ENCODE measurements at places on chromosomes 1 and 21. TPM values are rescaled to one million over a fixed set of nuclear protein-coding genes. Genes with fewer than 3 reads are reported as not detected.
A peak's percentile ranks its signal among the peaks of the same experiment; 100 is the strongest.

USH2A gene
- 3.1 TPM for total RNA-seq

SLC35F3 gene
- 15.8 TPM for total RNA-seq

MED8 gene
- 16.1 TPM for total RNA-seq

ANGPTL1 gene
- total RNA-seq: not detected

OR2M3 gene
- not detected for total RNA-seq

MTMR11 gene
- total RNA-seq: 5.3 TPM

GRCh38 chr1:157992833-157993146 is 655 bp upstream of the KIRREL1 start:
- no peak for DNase-seq
- H3K36me3 ChIP-seq: peaks cover 3% of the 10 kb centered on the region

DNA sequence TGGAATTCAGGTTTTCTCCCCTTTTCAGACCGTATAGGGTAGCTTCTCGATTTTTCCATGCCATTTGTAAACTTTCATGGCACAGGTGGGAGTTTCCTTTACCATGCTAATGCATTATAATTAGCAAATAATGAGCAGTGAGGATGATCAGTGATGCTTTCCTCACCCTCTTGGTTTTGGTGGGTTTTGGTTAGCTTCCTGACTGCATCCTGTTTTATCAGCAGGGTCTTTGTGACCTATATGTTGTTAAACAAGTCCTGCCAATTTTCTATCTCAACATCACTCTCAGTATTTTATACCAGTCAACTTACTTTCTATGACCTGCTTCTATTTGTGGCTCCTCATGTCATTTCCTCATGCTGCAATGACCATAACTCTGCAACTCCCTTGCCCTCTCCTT is 1345.1 kb downstream of the NCAM2 start:
- no peak overlapping the region for H3K4me3 ChIP-seq
- no peaks in the 10 kb centered on the region for H3K36me3 ChIP-seq
- H3K27ac ChIP-seq: no peak overlapping the region
- H3K4me1 ChIP-seq: no peaks in the 10 kb centered on the region
- DNase-seq: no peak

DNA sequence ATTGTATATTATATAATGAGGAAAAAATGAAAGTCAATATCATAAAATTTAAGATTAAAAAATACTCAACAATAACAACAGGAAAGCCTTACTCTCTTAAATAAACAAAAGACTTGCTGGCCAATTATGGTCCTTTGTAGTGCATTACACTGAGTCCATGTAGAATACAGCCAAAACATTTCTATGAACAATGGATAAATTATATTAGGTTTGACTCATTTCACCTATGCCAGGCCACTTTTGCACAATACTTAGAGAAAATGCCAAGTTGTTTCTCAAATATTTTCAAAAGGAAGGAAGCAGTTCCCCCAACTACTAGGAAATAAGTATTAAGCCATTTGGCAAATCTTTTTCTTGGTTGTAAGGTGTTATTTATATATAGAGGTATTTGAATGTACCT is 19.8 kb upstream of the UCK2 start:
- H3K4me1 ChIP-seq: no peaks in the 10 kb centered on the region
- H3K27ac ChIP-seq: no peak overlapping the region
- no peak overlapping the region for H3K4me3 ChIP-seq
- H3K27me3 ChIP-seq: no peaks in the 10 kb centered on the region
- H3K36me3 ChIP-seq: no peaks in the 10 kb centered on the region

DNA sequence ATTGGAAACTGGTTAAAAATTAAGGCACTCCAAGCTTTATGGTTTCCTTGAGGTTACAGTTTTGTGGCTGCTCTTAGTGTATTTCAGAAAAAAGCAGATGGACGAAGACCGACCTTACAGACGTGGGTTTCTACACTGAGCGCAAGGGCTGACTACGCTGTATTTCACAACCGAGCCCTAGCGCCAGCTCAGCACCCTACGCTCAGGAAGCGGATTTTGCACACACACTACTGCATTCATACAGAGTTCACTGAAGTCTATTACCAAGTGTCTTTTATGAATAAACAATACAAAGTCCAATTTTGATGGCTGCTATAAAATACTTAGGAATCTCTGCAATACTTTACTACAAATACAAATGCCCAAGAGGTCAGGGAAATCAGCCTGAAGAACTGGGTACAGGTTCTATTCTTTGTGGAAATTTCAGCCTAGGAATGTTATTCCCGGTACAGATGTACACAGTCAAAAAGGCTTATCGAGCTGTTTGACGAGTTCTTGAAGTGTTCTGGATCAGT is 23.8 kb downstream of the PTTG1IP start:
- DNase-seq: no peak
- H3K36me3 ChIP-seq: peaks cover 48% of the 10 kb centered on the region
- H3K27me3 ChIP-seq: no peaks in the 10 kb centered on the region
- H3K27ac ChIP-seq: no peak overlapping the region
- no peak overlapping the region for H3K4me3 ChIP-seq

DNA sequence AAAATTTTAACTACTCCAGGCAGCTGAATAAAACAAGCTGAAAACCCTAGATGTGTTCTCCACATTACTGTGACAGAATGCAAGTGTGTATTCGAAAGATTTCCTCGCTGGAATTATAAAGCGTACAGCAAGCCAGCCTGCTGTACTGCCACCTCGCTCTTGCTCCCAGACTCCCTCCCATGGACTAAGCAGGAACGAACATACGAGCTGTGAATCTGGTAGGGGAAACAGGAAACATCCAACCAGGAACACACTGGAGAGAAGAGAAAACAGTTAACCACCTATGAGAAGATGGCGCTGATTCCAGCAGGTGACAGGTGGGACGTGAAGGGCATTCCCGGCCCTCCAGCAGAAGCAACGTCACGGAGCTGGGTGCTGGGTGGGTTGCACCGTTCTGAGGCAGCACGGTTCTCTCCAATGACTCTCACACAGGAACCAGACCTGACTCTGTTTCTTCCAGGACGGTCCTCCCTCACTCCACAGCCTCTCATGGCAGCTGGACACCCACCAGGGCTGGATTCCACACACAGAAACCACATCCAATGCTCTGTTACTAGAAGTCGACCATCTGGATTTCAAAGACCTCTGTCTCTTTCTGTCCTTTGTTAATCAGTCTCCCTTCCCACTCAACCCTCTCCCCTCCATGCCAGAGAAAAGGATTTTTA is 219.2 kb downstream of the RERE start:
- H3K4me3 ChIP-seq: no peak overlapping the region
- peak overlapping the region; percentile 32 for H3K27ac ChIP-seq
- DNase-seq: no peak
- peaks cover 50% of the 10 kb centered on the region for H3K36me3 ChIP-seq

GRCh38 chr1:238606896-238607295 is 716.2 kb upstream of the ZP4 start:
- H3K36me3 ChIP-seq: no peaks in the 10 kb centered on the region
- no peaks in the 10 kb centered on the region for H3K27me3 ChIP-seq
- no peak for DNase-seq
- H3K4me3 ChIP-seq: no peak overlapping the region
- H3K4me1 ChIP-seq: no peaks in the 10 kb centered on the region

- no peak for DNase-seq
- H3K4me3 ChIP-seq: no peak overlapping the region
- no peak overlapping the region for H3K27ac ChIP-seq
- no peaks in the 10 kb centered on the region for H3K27me3 ChIP-seq
Measured at GRCh38 chr1:61449410-61449809, 275.5 kb downstream of the TM2D1 start.

DNA sequence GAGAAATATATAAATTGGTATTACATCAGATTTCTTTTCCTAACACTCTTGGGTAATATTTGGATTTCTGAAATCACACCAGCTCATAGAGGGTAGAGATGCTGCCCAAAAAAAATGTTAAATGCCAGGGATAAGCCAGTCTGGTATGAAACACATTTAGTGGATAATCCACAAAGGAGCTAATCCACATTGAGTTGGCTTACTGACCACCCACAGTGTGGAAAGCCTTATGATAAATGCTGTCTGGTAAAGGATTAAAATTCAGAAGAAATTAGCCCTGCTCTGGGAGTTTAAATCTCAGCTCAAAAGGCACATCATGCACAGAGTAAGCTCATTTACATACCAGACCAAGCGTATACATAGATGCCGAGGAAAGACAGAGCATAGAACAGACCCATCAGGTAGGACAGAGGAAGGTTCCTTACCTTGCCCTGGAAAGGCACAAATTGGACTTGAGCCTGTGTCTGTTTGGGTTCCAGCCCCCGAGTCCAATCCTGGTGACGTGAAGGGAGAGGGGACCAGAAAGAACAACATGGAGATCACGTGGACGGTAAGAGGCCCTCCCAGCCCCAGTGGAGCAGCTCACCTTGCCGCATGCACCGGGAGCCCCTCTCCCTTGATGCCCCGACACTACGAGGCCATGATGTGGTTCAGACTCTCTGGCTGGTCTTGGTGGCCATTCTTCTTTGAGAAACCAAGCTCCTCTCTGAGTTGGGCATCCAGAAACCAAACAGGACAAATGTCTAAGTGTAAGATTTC is 62.9 kb upstream of the CNTN2 start:
- no peak overlapping the region for H3K4me3 ChIP-seq
- H3K27ac ChIP-seq: no peak overlapping the region
- H3K4me1 ChIP-seq: peaks cover 3% of the 10 kb centered on the region
- peaks cover 69% of the 10 kb centered on the region for H3K36me3 ChIP-seq
- no peak for DNase-seq

- H3K27ac ChIP-seq: no peak overlapping the region
- no peak for DNase-seq
- no peaks in the 10 kb centered on the region for H3K4me1 ChIP-seq
- H3K27me3 ChIP-seq: no peaks in the 10 kb centered on the region
- H3K4me3 ChIP-seq: no peak overlapping the region
Measured at GRCh38 chr1:116721039-116721405, 33.2 kb upstream of the CD2 start.

- no peaks in the 10 kb centered on the region for H3K27me3 ChIP-seq
- H3K4me3 ChIP-seq: no peak overlapping the region
- H3K36me3 ChIP-seq: no peaks in the 10 kb centered on the region
- H3K4me1 ChIP-seq: no peaks in the 10 kb centered on the region
- DNase-seq: no peak
- H3K27ac ChIP-seq: no peak overlapping the region
Measured at GRCh38 chr1:22582661-22583635, 19.7 kb downstream of the EPHA8 start.

GRCh38 chr1:157233131-157233530 is 94.9 kb upstream of the ETV3 start:
- H3K4me1 ChIP-seq: peaks cover 17% of the 10 kb centered on the region
- H3K4me3 ChIP-seq: no peak overlapping the region
- H3K36me3 ChIP-seq: no peaks in the 10 kb centered on the region
- H3K27ac ChIP-seq: no peak overlapping the region

GRCh38 chr1:207654320-207654719 is 9.4 kb downstream of the CR1L start:
- H3K27ac ChIP-seq: no peak overlapping the region
- H3K4me3 ChIP-seq: no peak overlapping the region
- H3K27me3 ChIP-seq: no peaks in the 10 kb centered on the region
- no peak for DNase-seq

DNA sequence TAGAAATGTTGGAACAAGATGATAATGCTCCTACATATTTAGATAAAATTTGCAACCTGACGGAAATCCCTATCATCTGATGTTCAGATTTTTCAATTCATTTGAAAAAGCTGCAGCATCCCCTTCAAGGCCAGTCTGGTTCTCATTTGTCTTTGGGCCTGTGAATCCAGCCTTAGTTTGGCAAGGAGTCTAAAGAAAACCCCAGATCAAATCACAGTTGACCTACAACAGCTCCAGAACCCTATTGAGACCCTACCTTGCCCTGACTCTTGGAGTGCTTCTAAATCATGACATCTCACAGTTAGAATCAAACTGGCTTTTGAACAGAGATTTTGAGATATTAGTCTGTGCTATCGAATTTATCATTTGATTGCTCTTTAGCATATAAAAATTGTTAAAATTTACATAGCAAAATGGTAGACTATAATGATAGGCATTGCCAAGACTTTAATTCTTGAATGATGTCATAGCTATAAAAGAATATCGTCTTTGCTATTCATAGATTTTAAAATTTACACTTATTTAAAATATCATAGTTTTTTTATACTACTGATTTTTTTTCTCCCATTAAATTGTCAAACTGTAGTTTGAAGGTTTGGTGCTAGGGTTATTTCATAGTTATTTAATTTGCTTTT is 2.2 kb downstream of the PPP2R5A start:
- DNase-seq: no peak
- no peaks in the 10 kb centered on the region for H3K27me3 ChIP-seq
- H3K27ac ChIP-seq: no peak overlapping the region
- H3K4me3 ChIP-seq: peak overlapping the region; percentile 90
- peaks cover 4% of the 10 kb centered on the region for H3K36me3 ChIP-seq

GRCh38 chr1:219506473-219506899 is 106.4 kb downstream of the ZC3H11B start:
- no peak overlapping the region for H3K27ac ChIP-seq
- no peak for DNase-seq
- H3K4me3 ChIP-seq: no peak overlapping the region
- no peaks in the 10 kb centered on the region for H3K27me3 ChIP-seq
- no peaks in the 10 kb centered on the region for H3K36me3 ChIP-seq

DNA sequence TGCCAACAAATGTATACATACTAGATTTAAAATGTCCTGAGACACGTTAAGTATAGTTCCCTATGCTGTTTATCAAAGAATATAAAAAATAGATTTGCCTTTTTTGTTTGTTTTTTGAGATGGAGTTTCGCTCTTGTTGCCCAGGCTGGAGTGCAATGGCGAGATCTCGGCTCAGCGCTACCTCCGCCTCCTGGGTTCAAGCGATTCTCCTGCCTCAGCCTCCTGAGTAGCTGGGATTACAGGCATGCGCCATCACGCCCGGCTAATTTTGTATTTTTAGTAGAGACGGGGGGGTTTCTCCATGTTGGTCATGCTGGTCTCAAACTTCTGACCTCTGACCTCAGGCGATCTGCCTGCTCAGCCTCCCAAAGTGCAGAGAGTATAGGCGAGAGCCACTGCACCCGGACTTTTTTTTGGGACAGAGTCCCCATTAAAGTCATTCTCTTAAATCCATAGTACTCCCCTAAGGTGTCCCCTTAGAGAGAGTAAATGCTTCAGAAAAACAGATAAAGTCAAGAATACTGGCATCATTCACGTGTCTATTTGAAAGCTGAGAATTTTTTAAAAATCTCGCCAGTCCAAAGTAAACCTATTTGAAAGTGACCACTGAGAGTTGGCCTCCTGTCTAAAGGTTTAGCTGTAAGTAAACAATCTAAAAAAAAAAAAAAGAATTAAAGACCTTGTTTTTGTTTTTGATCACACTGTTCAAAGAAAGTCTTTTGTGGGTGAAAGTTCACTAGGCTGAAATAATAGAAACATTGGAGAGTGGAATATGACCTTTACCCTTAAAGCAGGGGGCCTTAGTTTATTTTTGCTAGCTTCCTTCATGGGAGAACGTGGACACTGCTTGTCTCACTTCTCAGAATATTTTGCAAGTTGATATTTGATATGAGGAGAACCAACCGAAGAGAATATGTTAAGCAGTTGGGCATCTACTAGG is 48.0 kb upstream of the SLC16A1 start:
- no peak for DNase-seq
- H3K36me3 ChIP-seq: no peaks in the 10 kb centered on the region
- no peak overlapping the region for H3K4me3 ChIP-seq
- H3K27me3 ChIP-seq: no peaks in the 10 kb centered on the region
- no peak overlapping the region for H3K27ac ChIP-seq

All from endodermal cell (in vitro differentiated cells).